ENCODE measurements at places on chromosomes 12 and 14. TPM values are rescaled to one million over a fixed set of nuclear protein-coding genes. Genes with fewer than 3 reads are reported as not detected.

GRCh38 chr12:82124711-82125380 is 233.3 kb downstream of the CCDC59 start:
- peak; percentile 70 for DNase-seq

GRCh38 chr14:100965296-100965695 is 61.8 kb upstream of the RTL1 start:
- DNase-seq: no peak

DNA sequence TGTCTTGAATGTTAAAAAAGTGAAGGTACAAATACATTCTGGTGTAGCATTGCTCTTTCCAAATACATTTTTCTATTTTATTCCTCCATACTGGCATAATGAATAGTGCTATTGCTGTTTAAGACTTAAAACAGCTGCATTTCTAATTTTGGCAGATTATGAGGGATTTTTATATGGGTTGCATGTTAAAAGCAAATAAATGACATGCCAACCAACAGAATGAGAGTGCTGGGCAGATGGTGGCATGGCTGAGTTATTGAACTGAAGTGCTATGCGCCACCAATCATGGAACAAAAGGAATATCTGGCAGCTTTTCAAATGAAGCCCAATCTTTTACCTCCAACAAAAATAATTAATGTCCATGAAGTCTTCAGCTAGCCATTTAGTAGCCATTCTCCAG is 215.0 kb downstream of the PRKD1 start:
- no peak for DNase-seq

GRCh38 chr14:67228325-67228984 is 12.8 kb upstream of the PALS1 start:
- DNase-seq: no peak

DNA sequence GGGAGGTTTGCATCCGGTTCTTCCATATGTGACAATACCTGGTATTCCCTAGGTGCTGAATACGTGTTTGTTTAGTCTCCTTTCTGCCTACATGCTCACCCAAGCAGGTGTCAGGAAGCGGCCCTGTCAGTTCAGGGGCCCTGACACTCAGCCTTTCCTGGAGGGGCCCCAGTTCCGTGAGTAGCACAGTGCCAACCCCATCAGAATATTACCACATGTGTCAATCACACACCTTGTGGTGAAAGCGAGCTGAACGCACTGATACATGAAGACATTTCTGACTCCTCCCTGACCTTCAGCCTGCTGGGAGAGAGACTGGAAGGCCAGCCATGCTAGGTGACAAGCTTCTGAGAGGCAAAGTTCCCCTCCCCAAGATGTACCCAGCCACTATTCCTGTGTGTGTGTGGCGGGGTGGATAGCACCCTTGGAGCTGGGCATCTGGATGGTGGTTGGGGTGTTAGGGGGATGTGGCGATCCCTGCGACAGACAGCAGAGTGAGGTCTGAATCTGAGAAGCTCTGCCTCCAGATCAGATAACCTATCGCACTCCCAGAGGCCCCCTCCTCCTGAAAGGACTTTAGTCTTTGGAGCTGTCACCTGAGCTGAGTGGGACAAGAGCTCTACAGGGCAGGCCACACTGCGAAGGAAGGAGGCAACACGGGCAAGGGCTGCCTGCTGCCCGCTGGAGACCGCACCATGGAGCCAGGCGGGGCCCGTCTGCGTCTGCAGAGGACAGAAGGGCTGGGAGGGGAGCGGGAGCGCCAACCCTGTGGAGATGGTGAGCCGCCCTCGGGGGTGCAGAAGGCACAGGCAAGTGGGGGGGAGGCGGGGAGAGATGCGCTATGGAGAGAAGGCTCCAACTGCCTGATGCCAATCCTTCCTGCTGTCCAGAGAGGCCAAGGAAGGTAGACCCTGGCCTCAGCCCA is at the start of gene SOAT2:
Gene SOAT2 (plus strand): TSS at position 604 of the 925 bp plus-strand sequence. CDS start 92 bp downstream, at position 696.
- DNase-seq: no peak

- DNase-seq: no peak
Observed at GRCh38 chr12:54040648-54041047, 7.8 kb downstream of the HOXC5 start.

DNA sequence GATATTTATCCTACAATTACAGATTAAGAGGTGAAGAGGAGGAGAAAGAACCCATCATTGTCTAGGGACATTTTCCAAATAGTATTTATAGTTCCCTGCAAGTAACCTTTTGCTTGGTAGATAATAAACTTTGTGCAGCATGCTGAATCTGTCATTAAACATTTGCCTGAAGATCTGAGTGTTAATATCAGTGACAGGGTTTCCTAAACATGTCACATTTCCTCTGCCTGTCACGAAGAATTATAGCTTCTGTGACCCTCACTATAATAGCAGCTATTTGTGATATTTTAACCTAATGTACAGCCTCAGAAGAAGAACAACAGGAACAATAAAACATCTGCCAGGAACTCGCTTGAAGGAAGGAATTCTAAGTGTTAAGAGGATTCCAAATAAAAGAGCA is 350.3 kb downstream of the GXYLT1 start:
- no peak for DNase-seq

GRCh38 chr12:1933342-1934051 is 15.0 kb upstream of the CACNA2D4 start:
- DNase-seq: peak; percentile 77

DNA sequence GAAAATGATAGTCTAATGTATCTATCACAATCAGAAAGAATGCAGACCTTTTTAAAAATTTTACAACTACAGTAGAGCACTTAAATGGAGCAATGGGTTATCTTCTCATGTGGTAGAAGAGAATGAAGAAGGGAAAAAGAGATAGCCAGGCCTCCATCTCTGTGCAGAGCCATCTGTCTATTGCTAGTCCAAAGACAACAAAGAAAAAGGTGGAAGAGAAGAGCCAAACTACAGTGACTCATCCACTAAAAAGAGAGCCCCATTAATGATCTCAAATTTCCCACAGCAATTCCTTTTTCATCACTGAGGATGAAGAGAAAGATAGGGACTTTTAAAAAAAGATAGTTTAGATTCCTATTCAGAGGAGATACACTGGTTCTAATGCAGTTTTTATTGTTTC is 232.9 kb downstream of the ATXN7L3B start:
- no peak for DNase-seq

Gene MYBPC1
- polyA plus RNA-seq: not detected

All from fibroblast of lung (primary cell).